ENCODE measurements at places on chromosomes 12 and 14.

DNA sequence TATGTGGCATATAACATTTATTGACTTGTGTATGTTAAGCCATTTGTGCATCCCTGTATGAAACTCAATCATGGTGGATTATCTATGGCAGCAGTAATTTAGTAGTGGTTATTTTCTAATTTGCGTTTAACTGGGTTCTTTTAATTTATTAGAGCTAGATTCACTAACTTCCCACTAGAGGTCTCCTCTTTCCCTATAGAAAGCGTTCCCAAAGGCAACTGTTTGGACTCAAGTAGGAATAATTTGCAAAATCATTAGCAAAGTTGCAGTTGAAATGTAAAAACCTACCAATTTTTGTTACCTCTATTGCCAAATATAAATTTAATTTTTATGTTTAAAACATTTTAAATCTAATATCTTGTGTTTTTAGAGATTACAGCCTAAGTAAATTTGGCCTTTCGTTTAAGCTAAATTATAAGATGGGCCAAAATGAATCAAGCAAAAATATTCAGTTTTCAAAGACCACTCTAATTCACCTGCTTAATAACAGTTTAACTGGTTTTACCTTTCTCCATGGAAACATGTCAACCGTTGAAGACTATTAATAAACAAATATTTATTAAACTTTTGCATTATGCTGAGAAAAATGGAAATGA is 6.0 kb downstream of the DMAC2L start:
- peak; percentile 49 for DNase-seq

DNA sequence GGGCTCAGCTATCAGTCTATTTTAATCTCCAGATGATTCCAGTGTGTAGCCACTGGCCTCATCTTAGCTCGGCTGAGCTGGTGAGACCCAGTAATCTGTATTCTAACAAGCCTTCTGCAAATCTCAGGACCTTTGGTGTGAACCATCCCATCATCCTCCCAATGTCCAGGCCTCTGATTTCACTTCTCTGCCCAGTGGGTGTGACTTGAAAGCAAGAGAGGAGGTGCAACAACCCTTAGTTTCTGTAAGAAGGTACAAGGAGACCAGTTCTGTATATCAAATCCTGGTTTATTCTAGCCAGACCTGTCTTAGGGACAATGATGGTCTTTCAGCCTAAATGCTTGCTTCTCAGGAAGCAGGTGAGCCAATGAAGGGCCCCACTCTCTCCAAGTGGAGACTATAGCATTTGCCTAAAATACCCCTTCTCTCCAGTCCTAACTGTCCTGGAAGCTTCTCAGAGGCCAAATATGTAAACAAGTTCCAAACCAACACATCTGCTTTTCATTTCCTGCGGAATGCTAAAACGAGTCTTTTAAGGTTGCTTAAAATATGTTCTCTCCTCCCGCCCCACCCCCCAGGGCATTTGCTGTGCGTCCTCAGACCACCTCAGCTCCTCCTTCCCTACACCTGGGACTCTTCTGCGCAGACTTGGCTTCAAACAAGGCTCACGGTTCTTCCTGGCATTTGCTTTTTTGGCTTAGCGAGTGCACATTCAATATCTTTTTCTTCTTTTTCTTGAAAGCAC is 78.4 kb upstream of the FUT8 start:
- no peak for DNase-seq

- no peak for DNase-seq
Observed at GRCh38 chr12:132872975-132873421, 14.4 kb downstream of the CHFR start.

DNA sequence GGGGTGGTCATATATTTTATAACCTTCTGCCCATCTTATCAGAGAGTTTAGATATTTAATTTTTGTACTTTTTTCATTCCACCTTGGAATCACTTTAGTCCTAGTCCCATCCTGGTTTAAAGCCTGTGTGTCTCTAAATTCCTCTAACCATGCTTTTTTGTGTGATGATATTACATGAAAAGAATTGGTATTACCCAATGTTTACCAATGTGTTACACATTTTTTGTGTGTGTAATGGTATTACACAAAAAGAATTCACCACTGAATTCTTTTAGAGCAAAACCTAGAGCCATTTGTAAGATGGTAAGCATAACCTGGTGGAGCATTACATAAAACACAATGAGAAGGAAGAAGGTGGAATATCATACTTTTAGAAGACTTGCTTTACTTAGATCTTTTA is 77.5 kb downstream of the FAR2 start:
- DNase-seq = peak; percentile 11

- DNase-seq = no peak
Observed at GRCh38 chr14:31945074-31945613, 132.0 kb upstream of the ARHGAP5 start.

DNA sequence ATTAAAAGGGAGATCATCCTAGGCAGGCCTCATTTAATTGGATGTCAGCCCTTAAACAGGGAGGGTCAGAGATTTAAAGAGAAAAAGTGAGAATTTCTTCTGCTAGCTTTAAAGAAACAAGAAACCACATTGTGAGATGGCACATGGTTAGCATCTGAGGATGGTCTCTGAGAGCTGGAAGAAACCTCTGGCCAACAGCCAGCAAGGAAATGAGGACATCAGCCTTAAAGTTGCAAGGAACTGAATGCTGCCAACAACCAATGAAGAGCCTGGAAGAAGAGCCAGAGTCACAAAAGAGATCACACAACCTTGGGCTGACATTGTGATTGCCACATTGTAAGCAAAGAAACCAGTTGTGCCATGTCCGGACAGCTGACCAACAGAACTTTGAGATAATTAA is 17.5 kb upstream of the FAR2 start:
- DNase-seq = peak; percentile 97

DNA sequence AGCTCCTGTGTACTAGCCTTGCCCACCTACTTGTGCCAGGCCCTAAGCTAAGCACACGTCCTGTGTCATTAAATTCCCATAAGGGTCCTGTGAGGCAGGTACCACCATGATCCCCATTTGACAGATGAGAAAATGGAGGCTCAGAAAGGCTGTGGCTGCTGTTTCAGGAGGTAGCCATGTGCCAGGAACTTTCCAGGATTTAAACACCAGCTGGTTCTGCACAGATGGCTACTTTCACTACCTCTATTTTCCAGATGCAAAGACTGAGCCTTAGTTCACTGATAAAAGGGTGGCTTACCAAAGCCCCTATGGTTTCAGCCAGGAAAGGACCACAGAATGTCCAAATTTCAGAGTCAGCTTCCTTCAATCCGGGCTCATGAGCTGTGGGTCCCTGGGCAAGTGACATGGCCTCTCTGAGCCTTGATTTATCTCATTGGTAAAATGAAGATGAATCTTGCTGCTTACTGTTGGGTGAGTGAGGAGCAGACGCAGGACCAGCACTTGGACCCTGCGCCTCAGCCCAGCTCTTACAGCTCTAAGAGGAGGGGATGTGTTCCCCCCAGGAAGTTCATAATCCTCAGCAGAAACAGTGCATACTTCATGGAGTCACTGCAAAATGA is 23.5 kb downstream of the CMKLR1 start:
- no peak for DNase-seq

- peak; percentile 10 for DNase-seq
Observed at GRCh38 chr12:6606331-6607131, 648 bp downstream of the CHD4 start.

GRCh38 chr12:14961466-14962152 is at the start of gene ARHGDIB:
Gene ARHGDIB, minus strand, starts transcription at chr12:14961601. Its CDS starts 10,889 bp downstream, at chr12:14950712.
- peak; percentile 98 for DNase-seq

DNA sequence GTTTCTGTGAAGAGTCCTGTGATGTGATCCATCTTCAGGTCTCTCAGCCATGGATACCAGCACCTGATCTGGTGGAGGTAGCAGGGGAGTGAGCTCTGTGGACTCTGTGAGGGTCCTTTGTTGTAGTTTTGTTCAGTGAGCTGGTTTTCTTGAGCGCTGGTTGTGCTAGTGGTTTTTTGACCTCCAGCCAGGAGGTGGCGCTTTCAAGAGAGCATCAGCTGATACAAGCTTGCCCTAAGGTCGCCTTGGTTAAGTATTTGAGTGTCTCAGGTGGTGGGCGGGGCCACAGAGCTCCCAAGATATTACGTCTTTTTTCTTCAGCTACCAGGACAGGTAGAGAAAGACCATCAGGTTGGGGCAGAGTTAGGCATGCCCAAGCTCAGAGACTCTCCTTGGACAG is 139.7 kb downstream of the TTLL5 start:
- no peak for DNase-seq

- DNase-seq = no peak
Observed at GRCh38 chr12:109732321-109733305, 19.0 kb downstream of the FAM222A start.

DNA sequence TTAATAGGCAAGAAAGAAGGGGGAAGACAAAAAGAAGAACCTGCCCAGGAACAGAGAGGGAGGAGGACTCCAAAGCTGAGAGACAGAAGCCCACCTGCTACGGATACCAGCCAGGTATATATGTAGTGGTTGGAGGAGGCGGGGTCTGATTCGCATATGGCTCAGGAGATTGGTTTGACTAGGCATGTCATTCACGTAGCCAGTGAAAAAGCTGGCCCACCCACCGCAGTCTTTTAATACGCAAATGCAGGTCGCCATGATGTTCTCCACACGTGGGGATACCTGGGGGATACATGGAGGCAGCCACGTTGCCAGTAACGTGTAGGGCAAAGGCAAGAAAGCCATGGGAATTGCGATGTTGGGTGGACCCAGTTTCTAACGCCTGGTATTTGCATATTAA is 73.2 kb downstream of the NTS start:
- no peak for DNase-seq

DNA sequence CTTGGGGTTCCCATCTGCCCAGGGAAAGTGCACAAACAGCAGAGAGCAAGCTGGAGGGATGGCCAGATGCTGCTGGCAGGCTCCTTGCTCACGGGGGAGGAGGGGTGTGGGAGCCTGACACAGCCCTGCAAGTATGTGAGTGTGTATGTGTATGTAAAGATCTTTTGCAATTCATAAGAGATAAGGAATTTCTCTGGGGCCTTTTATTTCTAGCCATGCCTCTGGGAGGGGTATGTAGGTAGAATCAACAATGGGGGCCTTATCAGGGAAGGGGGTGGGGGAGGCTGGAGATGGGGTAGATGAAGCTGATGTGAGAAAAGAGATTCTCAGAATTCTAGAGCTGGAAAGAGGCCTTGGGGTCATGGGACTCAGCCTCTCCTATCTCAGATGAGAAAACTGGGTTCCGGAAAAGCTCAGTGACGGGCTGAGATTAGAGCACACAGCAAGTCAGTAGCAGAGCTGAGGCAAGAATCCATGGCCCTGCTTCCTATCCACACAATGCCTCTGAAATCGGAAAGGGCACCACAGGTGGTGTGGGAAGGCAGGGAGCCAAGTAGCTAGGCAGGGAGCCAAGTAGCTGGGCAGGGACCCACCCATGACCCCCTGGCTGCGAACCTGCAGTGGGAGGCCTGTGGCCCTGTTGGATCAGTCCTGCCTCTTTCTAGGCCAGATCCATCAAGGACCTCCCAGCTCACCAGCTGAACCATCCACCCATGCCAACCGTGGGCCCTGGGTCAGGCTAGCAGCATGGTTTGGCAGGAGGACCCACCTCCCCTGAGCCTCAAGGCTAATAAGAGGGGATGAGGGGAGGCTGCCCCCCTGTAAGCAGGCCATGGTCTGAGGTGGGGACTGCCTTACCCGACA is 54.7 kb downstream of the PLEKHG3 start:
- DNase-seq = no peak

- DNase-seq = no peak
Observed at GRCh38 chr14:58398895-58399294, 3.2 kb downstream of the TOMM20L start.

- no peak for DNase-seq
Observed at GRCh38 chr14:38205949-38206665, 1.6 kb upstream of the SSTR1 start.

GRCh38 chr14:76762411-76763095 is 1.3 kb downstream of the VASH1 start:
- no peak for DNase-seq

- DNase-seq = peak; percentile 7
Observed at GRCh38 chr12:74538491-74539258, 1.0 kb downstream of the ATXN7L3B start.

DNA sequence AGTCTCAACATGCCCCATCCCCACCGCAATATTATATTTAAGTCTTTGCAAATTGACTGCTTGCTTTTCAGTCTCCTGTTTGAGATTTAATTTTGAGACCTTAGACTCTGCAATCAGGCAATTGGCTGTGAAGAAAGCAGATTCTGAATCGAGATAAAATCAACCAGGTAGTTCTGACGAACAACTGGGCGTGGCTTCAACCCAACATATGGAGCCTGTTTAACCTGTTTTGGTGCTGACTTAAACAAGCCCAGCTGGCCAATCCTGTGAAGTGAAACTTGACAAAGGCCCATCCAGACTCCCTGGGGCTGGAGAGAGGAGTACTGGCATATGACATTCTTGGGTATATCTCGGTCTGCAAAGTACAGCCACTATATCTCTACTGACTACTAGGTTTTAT is 9.8 kb upstream of the CIPC start:
- DNase-seq = no peak

GRCh38 chr12:114209861-114210260 is 196.1 kb downstream of the TBX5 start:
- no peak for DNase-seq

DNA sequence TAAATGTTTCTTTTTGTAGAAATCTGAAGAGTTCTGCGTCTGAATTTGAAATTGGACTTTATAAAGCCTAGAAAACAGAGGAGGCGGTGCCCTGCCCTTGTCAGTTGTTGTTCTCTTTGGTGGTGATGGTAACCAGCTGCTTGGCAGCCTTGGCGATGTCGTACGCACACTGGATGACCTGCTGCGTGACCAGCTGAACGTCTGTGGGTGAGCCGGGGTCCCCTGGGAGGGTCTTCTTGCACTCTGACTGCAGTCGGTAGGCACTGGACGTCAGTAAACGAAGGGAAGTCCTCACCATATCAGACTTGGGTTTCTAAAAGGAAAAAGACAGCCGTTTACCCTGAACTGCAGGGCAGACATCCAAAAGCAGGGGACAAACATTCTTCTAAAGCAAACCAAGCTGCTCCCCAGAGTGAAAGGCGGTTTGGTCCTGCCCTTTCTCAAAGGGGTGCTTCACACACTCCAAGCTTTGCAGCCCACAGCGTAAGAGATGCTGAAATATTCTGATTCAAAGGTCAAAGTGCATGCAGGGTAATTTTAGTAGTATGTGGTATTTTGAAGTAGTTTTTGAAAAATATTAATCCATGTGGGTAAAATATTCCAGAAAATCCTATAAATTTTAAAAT is 32.9 kb downstream of the TCHP start:
- no peak for DNase-seq

- no peak for DNase-seq
Observed at GRCh38 chr12:46402451-46402850, 29.9 kb upstream of the SLC38A2 start.

- peak; percentile 12 for DNase-seq
Observed at GRCh38 chr12:113049976-113050742, 6.4 kb upstream of the DTX1 start.
